ENCODE measurements at places on chromosomes 7 and 10.

GRCh38 chr7:25031432-25031831 is 51.5 kb upstream of the OSBPL3 start:
- DNase-seq = no peak

DNA sequence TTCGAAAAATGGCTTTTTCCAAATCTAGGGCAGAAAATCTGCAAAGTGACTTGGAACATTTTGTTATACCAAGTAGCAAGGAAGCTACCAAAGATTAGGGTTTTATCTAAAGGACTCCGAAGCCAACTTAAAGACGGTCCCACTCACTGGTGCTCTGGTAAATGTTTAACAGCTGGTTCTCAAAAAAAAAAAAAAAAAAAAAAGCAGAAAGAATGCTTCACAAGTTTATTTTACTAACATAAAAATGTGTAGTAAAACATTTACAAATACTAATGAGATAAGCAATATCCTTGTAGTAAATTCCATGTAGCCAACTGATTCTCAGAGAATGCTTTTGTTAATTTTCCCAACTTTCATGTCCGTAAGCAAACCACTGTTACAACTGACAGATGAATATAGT is 38.4 kb downstream of the TAF3 start:
- no peak for DNase-seq

- DNase-seq = no peak
These were observed 936 bp downstream of the IGF2BP3 start for GRCh38 chr7:23469150-23469960.

DNA sequence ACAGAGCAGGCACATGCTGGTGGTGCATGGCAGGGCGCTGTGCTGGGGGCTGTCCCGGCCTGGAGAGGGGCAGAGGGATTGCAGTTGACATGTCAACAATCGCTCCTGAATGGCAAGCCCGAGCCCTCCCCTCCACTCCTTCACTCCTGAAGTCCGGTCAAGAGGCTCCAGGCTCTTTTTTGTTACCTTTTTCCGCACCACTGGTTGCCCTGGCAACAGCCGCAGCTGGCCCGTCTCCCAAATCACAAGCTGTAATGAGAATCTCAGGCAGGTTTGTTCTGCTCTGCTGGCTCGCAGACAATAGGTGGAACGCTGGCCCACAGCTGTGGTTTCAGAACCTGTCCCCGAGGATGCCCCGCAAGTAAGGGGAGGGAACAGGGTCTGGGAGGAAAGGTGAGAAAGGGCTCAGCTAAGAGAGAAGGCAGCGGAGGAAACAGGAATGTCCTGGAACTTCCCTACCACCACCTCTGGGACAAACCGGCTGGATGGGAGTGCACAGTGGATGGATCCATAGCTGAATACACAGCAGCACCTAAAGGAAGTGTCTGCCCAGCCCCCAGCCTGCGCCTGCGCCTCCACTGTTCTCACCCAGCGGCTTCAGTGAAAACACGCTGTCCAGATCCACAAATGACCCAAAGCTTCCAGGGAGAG is 58.9 kb downstream of the CALML3 start:
- no peak for DNase-seq

DNA sequence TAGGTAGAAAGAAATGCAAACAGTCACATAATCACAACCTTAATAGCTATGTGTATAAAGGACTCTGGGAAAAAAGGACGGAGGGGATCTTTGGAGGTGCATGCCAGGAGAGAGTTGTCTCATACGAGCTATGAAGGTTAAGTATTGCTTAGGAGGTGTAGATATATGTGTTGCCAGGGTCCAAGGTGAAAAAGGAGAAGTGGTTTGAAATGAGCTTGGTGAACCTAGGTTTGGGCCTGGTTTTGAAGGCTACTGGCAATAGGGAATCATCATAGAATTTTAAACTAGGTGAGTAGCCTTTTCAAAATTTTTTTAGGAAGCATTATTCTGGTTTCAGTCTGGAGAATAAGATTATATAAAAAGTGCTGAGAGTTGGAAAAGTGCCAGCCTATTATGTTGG is 336.8 kb downstream of the AUTS2 start:
- no peak for DNase-seq

DNA sequence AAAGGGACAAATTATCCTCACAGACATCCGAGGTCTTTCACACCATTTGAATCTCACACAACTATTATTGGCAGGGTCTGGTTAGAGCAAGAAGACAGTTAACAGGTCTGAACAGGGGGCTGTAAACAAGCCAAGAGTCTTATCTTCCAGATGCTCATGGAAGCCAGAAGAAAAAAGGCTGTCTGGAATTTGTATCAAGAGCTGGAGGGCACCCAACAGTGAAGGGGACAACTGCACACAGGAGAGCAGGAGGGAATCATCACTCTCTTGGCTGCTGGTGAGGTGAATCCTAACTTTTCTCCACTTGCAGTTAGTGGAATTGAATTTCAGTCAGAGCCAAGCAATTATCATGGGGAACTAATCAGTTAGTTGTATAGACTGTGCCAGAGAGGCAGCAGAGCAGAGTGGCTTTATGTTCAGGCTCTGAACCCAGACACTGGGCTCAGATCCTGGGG is 880.2 kb upstream of the AUTS2 start:
- no peak for DNase-seq

DNA sequence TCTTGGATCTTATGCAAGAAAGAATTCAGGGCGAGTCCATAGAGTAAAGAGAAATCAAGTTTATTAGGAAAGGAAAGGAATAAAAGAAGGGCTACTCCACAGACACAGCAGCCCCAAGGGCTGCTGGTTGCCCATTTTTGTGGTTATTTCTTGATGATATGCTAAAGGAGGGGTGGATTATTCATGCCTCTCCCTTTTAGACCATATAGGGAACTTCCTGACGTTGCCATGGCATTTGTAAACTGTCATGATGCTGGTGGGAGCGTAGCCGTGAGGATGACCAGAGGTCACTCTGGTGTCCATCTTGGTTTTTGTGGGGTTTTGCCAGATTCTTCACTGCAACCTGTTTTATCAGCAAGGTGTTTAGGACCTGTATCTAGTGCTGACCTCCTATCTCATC is 115.4 kb upstream of the CARD11 start:
- DNase-seq = no peak

GRCh38 chr10:13351340-13351915 is 3.3 kb upstream of the SEPHS1 start:
- DNase-seq = no peak

GRCh38 chr7:4519819-4520520 is 162.1 kb upstream of the FOXK1 start:
- no peak for DNase-seq

DNA sequence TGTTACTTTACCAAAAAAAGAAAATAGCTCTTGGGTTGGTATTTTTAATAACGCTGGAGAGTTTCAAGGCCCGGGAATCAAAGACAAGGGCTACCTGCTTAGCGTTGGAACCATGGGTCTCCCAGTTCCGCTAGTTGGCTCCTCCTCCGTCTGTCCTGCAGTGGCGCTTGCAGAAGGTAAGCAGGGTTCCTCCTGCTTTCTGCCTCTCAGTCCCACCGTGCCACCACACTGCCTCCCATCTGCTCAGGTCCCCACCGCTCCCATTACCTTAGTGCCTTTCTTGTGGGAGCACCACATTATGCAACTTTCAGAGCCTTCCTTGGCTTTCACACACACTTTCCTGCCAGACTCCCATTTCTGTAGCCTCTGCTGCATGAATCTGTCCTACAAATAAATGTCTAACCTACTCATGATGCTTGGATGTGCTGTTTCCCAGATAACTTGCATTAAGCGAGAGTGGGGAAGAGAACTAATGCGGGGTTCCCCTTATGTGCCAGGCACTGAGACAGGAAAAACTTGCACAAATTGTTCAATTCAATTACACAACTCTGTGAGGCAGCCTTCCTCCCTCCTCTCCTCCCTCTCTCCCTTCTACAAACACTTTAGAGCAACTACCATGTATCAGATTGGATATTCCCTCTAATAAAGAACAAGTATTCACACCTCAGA is 124.5 kb downstream of the AOAH start:
- no peak for DNase-seq

DNA sequence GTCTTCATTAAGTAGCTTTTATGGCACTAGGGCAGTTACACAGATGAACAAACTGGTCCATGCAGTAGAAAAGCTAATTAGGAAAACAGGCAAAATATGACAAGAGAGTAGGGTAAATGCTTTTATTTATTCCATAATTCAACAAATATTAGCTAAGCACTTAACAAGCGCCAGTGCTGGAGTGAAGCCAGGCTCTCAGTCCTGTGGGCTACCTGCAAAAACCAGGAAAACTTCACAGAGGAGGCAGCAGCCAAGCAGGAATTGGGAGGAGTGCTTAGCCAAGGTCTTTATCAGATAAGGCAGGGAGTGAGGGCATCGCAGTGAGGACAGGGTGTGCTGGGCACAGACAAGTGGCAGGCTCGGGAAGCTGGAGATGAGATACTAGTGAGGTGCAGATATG is 4.9 kb upstream of the KAT6B start:
- DNase-seq = no peak

GRCh38 chr10:71323407-71323806 is 4.3 kb downstream of the SLC29A3 start:
- DNase-seq = no peak

DNA sequence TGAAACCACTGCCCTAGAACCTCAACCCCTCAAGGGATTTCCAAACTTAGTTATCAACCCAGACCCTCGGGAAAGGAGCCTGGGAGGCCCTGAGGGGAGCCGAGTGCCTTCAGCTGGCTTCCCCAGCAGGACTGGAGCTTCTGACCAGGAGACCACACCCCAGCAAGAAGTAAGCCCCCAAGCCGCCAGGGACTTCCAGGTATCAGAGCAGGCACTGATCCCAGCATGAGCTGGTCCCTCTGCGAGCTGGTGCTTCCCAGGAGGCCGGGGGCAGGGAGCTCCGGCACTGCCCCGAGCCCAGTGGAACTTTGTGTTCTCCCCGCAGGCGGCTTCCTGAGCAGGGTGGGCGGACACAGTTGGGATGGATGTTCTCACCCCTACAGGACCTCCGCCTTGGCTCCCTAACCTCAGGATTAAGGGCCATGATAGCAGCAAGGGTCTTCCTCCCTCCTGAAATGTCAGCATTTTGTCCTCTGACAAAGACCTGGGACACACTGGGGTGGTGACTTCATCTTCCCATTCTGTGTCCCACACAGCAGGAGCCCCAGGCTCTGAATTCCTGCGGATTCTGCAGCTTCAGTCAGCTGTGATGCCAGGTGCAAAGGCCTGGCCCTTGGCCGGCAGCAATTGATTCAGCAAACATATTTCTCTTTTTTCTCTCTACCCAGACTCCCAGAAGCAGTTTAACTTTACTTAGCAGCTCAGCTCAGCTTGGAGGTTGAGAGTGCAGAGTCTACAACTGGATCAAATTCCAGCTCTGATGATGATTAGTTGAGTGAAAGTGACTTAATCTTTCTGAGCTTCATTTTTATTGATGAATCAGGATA is 11.6 kb downstream of the ATP6V0E2 start:
- DNase-seq = no peak

- no peak for DNase-seq
These were observed 33.9 kb upstream of the SLC29A3 start for GRCh38 chr10:71285180-71285545.

DNA sequence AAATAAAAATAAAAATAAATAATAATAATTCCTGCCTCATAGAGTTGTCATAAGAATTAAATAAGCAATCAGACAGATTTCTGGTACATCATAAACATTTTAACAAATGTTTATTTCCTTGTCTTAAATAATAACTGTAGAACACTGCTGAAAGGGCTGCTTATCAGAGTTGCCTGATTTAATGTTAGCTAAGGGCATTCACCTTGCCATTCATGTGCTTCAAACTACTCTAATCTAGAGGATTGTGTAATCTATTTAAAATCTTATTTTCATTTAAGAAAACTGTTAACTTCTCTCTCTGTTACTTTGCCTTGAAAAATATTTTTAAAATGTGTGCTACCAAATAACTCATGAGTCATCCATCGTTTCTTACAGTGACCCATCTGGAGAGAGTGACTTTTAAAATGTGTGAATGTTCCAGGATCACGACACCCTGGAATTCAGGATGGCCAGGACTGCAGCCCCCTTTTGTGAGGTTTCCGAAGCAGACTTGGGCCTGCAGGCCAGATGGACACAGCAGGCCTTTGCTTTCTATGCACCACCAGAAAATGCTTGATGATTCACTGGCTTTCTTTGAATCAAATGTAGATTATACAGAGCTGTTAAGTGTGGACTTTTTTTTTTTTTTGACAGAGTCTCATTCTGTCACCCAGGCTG is 109.1 kb upstream of the TNS3 start:
- DNase-seq = no peak

- no peak for DNase-seq
These were observed 178.2 kb upstream of the ITGB1 start for GRCh38 chr10:33136271-33136670.

- DNase-seq = no peak
These were observed 13.1 kb downstream of the PHKG1 start for GRCh38 chr7:56079450-56080185.

DNA sequence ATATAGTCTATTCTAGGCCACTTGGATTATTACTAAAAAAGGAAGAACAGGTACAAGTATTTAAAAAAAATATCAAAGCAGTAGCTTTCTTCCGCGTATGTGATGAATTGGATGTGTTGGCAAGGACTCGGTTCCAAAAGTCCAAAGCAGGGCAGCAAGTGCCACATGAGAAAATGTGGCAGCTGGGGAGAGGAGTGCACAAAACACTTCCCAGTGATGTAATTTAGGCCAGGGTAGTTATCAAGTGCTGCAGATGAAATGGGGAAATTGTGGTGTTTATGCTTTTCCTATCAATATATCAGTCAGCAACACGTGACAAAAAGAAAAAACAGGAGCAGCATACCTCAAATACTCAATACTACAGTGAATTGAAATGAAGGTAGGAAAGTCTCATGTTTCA is 7.0 kb downstream of the RHOBTB1 start:
- no peak for DNase-seq

DNA sequence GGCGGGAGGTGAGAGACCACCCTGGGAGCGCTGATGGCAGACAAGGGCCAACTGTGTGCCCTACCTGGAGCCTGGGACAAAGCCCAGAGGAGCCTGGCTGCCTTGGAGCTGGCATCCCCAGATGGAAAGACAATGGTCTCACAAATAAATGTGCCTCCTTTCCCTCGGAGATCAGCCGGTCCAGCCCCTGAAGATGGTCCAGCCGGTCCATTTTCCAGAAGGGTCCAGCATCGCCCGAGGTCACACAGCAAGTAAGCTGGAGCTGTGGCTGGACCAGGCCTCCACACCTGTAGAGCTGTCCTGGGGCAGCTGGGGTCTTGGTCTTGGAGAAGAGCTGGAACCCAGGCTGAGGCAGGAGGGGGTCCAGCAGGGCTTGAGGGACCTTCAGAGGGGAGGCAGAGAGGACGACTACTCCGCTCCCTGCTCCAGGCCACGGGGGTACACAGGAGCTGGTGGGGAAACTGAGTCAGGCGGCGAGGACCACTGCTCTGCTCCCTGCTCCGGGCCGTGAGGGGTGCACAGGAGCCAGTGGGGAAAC is 3.6 kb downstream of the ELFN1 start:
- no peak for DNase-seq

DNA sequence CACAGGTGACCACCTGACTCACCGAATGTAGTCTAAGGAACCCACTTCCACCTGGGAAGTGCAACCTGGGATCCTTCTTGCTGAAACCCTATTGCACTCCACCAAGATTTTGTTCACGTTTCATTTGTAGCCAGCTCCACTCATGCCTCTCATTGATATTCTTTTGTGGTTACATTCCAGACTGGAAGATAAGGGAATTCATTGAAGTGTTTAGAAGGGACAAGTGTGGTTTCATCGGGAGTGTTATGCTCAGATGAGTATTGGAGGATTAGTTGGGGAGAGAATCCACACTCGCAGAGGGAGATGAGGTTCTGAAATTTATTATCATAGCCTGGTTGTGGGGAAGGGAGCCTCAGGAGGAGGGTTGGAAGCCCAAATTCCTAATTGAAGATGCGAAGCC is 320.4 kb downstream of the KCNMA1 start:
- DNase-seq = no peak
